ENCODE measurements at places on chromosomes 5 and 9.

GRCh38 chr5:157449011-157449723, 10.8 kb upstream of the NIPAL4 start:
- no peak for DNase-seq

- DNase-seq: no peak
Observed at GRCh38 chr5:41508186-41508585, 2.2 kb downstream of the PLCXD3 start.

DNA sequence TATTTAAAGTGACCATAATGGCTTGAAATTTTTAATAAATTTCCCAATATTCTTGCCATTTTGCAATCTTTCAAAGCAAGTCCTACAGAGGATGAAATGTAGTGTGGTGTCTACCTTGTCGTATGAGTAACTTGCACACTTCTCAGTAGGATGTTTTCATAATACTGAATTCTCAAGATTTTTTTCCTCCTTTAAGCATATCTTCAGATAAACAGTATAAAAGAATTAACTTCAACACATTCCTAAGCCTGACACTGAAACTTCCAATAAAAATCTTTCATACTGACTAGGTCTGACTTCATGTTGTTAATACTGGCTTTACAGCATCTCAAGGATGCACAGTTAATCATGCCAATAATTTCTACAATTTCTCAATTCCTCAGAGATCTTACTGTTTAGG, 62.0 kb downstream of the DROSHA start:
- no peak for DNase-seq

- DNase-seq: no peak
Observed at GRCh38 chr9:136255166-136255538, 9.5 kb upstream of the QSOX2 start.

DNA sequence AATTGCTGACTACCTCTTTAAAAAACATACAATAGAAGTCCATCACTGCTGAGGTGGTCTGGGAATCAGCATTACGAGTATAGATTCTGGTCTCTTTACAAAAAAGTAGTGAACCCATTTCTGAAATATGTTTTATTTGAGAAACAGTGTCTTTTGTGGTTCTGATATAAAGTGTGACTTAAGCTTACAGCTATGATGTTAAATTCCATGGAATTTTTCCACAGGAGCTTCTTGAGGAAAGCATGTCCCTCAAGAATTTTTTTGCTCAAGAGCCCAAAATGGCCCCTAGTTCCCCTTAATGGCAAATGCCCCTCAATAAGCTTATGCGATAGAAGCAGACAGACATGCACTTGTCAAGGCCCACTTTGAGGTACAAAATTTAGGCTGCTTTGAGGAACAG, 265.7 kb downstream of the FAM170A start:
- no peak for DNase-seq

DNA sequence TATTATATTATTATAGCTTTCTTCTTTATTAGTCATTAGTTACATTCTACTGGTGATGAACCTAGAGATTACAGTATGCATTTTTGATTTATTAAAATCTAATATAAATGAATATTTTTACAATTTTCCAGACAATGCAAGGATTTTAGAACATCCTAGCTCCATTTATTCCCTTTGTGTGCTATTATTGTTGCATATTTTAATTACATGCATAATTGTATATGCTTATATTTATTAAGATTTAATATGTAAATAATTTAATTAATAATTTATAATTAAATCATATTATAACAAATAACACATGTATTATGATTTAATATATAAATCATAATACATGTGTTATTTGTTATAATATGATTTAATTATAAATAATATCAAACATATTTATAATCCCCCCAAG, 23.4 kb upstream of the MACROH2A1 start:
- no peak for DNase-seq

- DNase-seq: no peak
Observed at GRCh38 chr5:490116-491106, 33.8 kb downstream of the SLC9A3 start.

DNA sequence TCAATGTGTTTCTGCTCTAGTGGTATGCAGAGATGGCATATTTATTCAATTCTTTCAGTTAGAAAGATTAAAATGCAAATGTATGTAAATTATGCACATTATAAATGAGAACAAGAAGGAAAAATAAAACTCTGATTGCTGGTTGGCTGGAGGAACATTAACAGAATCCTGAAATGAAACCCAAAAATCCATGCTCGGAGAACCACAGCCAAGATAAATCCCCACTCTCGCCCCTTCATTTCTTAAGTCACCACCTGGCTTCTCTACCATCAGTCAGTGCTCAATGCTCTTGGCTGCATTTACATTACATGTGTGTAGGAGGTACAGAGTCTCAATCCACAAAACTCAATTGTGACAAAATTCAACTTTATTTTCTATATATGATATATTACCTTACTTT, 184.9 kb downstream of the TRIM36 start:
- no peak for DNase-seq

DNA sequence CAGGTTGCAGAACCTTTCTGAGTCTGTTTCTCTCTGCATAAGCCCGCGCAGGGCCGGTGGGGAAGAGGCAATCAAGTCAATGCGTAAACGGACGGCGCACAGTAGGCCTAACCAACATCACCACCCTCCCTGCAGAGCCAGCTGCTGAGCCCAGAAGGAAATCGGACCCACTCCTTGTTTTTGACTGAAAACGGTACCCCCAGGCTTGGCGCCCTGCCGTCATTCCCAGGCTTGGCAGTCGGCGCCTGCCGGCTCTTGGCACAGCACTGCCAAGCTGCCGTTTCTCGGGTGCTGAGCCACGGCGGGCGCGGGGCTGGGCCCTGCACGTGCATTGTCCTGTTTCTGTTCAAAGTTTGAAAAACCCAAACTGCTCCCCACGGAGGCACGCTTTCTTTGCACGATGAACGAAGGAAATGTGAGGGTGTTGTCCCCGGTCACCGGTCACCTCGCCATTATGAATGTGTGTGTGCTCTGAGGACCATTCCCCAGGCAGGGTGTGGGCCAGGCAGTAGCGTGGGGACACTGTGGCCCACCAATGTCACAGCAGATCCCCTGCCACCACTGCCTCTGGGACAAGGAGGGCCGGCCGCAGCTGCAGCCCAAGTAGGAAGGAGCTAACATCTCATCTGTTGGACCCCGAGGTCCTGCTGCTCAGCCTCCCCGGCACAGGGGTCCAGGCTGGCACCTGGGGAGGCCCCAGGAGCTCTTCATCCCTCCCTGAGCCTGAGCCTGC, 20.1 kb downstream of the FIBCD1 start:
- no peak for DNase-seq

DNA sequence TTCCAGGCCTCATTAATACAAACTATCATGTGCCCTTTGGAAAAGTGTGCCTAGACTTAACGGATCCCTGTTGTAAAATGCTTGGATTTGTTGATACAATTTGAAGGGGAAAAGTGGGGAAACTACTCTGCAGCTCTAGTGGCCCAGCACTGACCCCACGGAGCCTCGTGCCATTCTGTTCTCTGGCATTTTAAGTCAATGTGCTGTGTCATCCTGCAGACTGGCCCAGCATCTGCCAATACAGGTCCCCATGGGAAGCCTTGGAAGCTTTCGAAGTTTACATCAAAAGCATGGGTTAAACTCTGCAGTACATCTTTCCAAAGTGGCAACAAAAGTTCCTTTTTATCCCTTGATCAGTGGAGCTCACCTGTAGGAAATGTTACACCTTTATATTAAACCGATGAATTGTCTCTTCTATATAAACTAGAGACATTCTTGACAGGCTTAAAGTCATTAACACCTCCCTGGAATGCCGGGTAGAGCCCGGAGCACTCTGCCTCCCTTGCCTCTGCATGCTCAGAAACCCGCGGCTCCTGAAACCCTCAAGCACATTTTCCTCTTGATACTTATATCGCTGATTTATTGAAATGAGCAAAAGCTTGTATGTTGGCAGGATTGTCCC, 596.0 kb upstream of the ADAMTS16 start:
- DNase-seq: no peak

DNA sequence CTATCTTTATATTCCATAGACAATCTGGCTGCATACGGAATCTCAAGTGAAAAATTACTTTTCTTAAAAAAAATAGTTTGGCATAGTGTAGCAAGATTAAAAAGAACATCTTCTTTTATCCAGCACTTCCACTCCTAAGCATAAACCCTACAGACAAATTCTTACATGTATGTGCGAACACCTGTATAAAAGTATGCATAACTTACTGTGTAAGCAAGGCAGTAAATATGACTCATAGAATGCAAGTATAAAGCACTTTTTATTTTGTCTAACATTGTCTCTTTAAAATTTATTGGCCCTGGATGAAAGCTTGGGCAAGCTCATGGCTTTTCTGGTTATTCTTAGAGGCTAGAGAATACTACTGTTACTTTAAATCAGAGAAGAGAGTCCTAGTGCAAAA, 86.4 kb downstream of the MSX2 start:
- no peak for DNase-seq

GRCh38 chr5:27474395-27474794, 436.0 kb upstream of the CDH9 start:
- DNase-seq: no peak

DNA sequence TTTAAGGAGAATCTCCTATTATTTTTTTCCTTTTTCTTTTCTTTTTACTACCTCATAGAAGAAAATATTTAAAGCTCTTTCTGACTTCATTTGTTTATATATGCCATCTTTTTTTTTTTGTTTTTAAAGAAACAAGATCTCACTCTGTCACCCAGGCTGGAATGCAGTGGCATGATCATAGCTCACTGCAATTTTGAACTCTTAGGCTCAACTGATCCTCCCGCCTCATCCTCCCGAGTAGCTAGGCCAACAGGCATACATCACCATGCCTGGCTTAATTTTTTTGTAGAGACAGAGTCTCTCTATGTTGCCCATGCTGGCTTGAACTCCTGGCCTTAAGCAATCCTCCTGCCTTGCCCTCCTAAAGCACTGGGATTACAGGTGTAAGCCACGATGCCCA, 59.5 kb downstream of the LNPEP start:
- no peak for DNase-seq

DNA sequence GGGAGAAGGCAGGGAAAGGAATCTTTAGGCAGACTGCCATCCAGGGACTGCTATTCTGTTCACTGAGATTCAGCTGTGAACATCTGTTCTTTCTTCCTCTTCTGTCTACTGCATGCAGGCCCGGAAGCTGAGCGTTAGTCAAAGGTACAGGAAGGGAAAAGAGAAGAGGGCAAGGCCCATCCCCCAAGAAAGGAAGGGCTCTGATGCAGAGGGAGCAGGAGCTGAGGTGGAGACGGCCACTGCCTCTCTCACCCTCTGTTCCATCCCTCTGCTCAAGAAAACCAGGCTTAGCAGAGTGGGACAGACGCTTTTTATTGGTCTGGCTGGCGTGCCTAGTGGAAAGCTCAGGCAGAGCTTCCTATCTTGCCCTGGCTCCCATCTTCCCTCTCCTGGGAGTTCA, 57.6 kb downstream of the PFDN1 start:
- DNase-seq: peak; percentile 50

DNA sequence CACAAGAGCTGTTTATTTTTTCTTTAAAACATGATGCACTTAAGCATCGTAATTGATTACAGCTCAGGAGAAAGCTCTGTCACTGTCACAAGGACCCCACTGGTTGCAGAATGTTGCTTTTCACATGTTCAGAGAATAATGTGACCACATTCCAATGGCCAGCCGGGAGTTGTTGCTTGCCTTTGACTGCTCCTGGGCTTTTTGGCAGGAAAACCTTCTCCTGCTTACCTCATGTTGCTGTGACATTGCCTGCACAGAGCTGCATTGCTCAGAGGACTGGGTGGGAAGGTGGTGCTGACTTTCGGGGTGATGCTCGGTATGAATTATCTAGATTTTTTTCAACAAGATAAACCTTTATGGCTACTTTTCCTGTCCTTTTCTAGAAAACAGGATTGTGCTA, 88.2 kb downstream of the PALM2AKAP2 start:
- DNase-seq: no peak

Data from hematopoietic multipotent progenitor cell treated with erythropoietin and hydrocortisone succinate and interleukin-3 and kit ligand, for 4 days (in vitro differentiated cells).